CD4-positive, alpha-beta T cell treated with Interferon gamma for 1 hour (primary cell): ENCODE measurements at places on chromosomes 11 and 22.

- no peak for DNase-seq
These were observed 20.6 kb downstream of the STARD10 start for GRCh38 chr11:72773291-72773690.

DNA sequence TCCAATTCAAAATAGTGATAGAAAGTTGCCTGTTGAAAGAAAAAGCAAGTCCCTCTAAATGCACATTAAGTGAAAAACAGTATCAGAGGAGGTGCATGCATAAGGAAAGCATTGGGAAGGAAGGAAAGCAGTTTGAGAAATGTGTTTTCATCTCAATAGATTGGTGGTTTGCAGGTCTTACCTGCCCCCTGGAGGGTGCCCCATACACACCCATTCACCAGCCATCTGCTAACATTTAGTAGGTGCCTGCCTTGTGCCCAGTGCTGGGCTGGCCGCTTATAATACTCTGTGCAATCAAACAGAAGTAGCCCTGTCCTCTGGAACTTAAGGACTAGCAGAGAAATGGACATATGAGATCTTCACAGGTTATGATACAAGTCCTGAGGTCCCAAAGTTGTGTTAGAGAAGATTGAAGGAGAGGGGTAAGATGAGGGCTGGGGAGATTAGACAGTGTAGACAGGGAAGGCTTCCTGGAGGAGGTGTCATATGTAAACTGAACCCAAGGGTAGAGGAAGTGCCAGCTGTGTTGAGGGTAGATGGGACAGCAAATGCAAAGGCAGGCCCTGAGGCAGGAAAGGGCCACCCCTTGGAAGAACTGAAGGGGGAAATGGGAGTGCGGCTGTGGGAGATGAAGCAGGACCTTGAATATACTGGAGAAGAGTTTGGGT, 184.2 kb downstream of the MN1 start:
- DNase-seq: no peak

GRCh38 chr11:57459164-57460021, 935 bp upstream of the RTN4RL2 start:
- DNase-seq: no peak

DNA sequence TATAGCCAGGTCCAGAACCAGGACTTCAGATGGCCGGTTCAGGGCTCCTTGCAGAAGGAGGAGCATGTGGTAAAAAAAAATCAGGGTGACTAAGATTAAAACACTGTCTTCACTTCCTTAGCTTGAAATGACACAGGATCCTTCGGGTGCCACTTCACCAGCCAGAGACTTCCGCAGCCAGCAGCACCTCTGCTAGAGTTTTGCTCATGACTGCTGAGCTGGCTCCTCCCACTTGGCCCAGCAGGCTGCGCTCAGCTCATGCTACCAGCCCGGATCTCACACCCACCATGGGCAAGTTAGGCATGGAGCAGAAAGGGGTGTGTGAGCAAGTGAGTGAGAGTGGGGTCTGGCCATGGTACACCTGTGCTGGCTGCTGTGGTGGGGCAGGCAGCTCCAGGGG, 6.6 kb upstream of the MS4A18 start:
- DNase-seq: peak; percentile 12

GRCh38 chr11:87819151-87819550, 356.1 kb downstream of the RAB38 start:
- DNase-seq: no peak

- peak; percentile 72 for DNase-seq
These were observed 78.9 kb downstream of the FLI1 start for GRCh38 chr11:128772814-128773213.

- DNase-seq: no peak
These were observed 37.0 kb upstream of the TIMP3 start for GRCh38 chr22:32764330-32765131.

DNA sequence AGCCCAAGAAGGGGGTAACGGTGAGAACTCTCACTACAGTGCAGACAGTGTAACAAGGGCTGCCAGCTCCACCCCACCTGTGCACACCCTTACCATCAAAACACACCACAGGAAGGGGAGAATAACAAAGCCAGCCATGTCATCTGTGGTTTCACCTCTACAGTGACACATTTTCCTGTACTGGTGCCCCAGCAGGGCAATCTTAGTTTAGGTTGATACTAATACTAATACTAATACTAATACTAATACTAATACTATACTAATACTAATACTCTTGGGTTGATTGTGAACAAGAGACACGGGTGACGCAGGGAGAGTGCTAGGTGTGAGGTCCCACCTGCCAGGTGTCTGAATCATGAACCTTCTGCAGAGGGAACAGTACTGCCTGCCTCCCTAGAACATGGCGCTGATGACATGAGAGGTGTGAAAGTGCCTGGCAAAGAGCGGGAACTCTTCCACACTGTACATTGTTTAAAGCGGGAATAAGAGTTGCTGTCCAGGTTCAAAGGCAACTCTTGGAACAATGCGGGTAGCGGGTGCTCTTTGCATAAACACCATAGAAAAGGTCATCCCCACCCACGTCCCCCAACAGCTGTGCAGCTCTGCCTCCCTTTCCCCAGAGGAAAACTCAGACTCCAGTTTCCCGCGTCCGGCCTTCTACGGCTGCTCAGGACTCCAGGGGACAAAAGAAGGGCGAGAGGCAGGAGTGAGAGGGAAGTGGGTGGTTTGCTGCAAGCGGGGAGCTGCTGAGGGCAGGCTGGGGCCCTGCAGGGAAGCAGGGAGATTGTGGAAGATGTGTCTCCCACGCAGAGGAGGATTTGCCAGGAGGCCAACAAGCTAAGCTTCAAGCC, 25.0 kb upstream of the TMPRSS4 start:
- peak; percentile 75 for DNase-seq

DNA sequence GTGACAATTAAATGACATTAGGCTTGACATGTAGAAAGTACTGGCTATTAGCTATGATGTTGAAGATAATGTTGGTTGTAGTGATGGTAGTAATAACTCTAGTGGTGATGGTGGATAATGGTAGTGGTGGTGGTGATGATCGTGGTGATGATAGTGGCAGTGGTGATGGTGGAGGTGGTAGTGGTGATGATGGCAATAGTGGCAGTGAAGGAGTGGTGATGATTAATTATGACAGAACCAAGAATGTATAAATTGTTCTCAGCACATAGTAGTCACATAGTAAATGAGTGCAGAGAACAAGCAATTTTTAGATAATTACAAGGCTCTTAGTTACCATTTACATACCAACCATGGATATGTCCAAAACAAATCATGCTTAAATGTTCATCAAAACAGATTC, 5.3 kb upstream of the CD44 start:
- DNase-seq: no peak

DNA sequence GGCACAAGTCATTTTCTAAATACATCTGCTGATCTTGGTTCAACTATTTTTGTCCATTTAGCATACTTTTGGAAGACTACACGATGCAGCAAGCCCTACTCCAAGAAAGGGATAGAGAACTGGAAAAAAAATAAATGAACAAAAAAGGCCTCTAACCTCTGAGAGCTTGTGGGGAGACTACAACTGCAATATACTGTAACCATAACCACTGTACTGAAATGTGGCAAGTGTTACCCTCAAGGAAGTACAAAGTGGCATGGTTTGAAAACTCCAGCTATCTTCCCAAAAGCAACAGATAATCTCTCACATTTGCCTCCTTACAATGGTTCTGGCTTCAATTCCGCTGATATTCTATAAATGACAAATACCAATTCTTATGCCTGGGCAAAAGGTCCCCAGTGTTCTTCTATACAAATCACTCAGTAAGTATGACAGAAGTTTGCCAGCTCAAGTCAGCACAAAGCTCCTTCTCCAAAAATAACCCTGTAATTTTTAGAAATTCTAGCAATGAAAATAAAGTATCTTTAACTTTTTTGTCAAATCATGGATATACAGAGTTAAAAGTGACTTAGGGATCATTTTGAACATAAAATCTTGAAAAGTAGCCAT, 22.9 kb downstream of the AMBRA1 start:
- DNase-seq: no peak

GRCh38 chr22:17724241-17724640, 50.0 kb downstream of the BID start:
- DNase-seq: no peak

- no peak for DNase-seq
These were observed 18.1 kb downstream of the MAML2 start for GRCh38 chr11:96324912-96325311.

- no peak for DNase-seq
These were observed 1.5 kb downstream of the THAP7 start for GRCh38 chr22:21000207-21000986.

DNA sequence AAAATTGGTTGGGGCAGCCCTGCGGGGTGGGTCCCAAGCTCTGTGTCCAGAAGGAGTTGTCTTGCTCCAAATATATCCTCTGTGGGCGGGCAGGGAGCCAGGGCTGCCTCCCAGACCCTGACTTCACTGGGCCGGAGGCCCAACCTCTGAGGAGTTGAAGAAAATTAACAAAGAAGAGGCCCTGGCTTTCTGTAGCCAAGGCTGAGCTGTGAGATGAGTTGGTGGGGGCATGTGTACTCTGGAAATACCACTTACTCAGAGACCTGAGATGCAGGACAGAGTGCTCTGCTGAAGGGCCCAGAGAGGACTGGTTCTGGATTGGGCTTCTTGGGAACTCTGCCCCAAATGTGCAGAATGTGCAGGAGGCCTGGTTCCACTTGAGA, 96.3 kb downstream of the SWAP70 start:
- DNase-seq: no peak

- no peak for DNase-seq
These were observed 3.4 kb upstream of the ZC3H12C start for GRCh38 chr11:110089617-110090282.

- peak; percentile 31 for DNase-seq
These were observed 668 bp downstream of the MADD start for GRCh38 chr11:47270331-47271271.

DNA sequence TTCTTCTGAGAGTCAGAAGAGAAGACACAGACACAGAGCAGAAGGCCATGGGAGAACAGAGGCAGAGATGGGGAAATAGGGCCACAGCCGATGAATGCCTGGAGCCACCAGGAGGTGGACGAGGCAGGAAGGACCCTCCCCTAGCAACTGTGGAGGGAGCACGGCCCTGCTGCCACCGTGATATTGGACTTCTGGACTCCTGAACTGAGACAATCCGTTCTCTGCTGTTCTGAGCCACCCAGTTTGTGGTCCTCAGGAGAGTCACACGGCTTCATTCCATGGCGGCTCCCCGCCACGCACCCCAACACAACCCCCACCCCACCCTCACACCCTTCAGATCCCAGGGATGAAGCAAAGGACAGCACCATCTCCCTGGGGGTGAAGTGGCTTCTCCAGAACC, 338.1 kb downstream of the CTTN start:
- DNase-seq: no peak

GRCh38 chr11:129210831-129211181, 18.7 kb upstream of the ARHGAP32 start:
- no peak for DNase-seq

DNA sequence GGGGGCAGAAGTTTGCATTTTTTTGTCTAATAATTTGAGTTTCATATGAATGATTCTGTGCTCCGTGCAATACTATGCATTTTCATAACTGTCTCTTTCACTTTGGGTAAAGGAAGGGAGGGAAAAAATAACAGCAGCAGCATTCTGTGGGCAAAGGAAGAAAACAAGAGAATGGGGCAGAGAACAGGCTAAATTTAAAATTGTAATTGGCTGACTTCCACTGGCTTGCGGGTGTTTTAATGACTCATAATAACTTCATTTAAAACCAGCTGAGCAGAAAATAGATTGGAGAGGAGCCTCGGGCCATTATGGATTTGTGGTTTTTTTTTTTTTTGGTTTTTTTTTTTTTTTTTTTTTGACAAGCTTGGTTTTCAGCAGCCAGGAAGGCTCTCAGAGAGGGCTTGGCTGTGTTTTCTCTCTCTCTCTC, 107.4 kb downstream of the ZBTB16 start:
- no peak for DNase-seq

DNA sequence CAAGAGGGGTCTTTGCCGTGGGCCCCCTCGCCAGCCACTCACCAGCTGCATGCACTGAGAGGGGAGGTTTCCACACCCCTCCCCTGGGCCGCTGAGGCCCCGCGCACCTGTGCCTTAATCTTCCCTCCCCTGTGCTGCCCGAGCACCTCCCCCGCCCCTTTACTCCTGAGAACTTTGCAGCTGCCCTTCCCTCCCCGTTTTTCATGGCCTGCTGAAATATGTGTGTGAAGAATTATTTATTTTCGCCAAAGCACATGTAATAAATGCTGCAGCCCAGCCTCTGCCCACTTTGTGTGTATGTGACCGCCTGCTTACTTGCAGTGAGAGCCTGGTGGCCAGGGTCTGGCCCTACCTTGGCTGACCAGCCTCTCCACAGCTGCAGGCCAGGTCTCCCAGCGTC, 2.8 kb upstream of the CRACR2B start:
- no peak for DNase-seq

DNA sequence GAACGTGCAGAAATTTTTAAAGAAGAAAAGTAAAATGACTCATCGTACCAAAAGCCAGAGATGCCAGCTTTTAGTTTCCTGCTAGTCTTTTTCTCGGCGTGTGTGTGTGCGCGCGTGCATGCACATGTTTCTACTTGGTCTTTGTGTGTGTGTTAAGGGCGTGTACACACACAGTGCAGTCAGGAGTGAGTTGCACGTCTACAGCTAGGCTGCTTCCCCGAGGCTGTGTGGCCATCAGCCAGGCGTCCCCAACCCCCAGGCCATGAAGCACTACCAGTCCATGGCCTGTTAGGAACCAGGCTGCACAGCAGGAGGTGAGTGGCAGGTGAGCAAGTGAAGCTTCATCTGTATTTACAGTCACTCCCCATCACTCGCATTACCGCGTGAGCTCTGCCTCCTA, 36.4 kb downstream of the KCNQ1 start:
- no peak for DNase-seq

GRCh38 chr11:36022882-36023281, 79.0 kb downstream of the LDLRAD3 start:
- DNase-seq: no peak

DNA sequence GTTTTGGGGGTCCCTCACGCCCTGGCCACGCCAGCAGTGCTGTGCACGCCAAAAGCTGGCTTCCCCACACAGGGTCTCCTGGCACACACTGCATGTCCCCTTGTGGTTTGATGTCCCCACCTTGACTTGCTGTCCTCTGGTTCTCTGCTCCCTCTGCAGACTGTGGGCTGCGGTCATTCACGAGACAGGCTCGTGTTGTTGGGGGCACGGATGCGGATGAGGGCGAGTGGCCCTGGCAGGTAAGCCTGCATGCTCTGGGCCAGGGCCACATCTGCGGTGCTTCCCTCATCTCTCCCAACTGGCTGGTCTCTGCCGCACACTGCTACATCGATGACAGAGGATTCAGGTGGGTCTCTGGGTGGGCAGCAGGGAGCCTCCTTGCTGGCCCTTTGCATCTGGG, 40.2 kb downstream of the ST14 start:
- no peak for DNase-seq

DNA sequence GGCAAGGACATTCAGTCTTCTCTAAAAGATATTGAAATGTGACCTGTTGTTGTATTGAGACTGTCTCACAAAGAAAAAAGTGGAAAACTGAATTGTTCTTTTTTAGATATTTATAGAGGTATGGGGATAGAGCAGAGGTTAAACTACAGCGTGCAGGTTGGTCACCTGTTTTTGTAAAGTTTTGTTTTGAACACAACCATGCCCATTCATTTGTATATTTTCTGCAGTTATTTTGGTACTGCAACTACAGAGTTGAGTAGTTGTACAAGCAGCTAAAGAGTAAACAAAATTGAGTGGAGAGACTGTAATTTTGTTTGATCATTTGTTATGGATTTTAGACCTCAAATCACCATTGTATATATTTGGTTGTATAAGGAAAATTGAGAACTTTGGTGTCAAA, 11.3 kb downstream of the EED start:
- no peak for DNase-seq

GRCh38 chr22:19959043-19959586, 17.5 kb upstream of the TXNRD2 start:
- no peak for DNase-seq
